ENCODE measurements at places on chromosomes 1 and 21.

DNA sequence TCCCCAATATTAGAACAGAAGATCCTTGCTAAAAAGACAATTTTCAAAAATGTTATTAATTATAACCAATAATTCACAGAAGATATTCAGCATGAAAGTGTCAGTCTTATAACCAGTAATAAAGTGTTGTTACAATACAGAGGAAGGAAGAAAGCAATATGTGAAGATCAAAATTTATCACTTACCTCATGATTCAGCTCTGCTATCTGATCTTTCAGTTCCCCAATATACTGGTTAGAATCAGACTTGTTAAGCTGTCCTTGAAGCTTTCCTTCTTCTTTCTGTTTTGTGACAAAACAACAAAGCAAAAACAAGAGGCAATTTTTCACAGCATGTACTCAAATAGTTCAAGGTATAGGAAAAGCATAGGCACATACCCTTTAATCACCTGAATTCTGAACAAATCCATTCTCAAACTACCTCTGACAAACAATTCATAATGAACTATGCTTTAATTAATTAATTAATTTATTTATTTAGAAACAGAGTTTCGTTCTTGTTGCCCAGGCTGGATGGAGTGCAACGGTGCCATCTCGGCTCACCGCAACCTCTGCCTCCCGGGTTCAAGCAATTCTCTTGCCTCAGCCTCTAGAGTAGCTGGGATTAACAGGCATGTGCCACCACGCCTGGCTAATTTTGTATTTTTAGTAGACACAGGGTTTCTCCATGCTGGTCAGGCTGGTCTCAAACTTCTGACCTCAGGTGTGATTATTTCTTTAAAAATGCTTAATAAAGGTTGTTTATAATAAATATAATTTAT, 76.9 kb upstream of the GFI1 start:
- no peak for DNase-seq

DNA sequence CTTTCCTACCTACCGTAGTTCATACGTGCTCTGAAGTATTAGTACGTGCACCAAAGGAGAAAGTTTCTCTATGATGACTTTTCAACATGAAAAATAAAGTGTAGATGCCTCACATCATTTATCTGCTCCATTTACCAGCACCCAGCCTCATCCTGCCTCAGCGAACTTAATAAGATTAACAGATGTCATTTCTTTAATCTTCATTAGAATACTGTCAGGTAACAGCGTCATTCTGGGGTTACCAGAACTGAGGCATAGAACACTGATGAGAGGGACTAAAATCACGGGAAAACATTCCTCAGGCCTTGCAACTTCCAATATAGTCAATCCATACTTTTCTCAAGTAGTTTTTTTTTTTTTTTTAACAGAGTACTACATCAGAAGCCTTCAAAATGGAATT, 43.2 kb upstream of the DISC1 start:
- no peak for DNase-seq

DNA sequence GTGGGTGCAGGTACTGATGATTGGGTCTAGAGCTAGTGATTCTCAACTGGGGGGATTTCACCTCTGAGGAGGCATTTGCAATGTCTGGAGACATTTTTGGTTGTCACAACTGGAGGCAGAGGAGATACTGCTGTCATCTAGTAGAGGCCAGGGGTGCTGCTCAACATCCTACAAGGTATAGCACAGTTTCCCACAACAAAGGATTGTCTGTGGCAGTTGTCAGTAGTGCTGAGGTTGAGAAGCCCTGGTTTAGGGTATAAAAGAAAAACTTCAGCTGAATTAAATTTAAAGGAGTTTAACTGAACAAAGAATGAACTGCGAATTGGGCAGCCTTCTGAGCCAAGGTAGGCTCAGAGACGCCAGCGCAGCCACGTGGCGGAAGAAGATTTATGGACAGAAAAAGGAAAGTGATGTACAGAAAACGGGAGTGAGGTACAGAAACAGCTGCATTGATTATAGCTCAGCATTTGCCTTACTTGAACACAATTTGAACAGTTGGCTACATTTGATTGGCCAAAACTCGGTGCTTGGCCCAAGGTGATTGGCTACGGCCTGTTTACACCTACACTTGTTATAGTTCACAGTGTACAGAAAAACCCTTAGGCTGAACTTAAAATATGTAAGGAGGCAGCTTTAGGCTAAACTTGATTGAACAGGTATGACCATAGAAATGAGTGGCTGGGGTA, 40.4 kb downstream of the MPZL1 start:
- DNase-seq = no peak

GRCh38 chr1:53811414-53811851, 26.7 kb downstream of the NDC1 start:
- DNase-seq = no peak

- no peak for DNase-seq
These were observed 19.5 kb upstream of the ARHGEF10L start for GRCh38 chr1:17520041-17520440.

GRCh38 chr1:95095833-95096217, 21.3 kb upstream of the TLCD4 start:
- DNase-seq = no peak

DNA sequence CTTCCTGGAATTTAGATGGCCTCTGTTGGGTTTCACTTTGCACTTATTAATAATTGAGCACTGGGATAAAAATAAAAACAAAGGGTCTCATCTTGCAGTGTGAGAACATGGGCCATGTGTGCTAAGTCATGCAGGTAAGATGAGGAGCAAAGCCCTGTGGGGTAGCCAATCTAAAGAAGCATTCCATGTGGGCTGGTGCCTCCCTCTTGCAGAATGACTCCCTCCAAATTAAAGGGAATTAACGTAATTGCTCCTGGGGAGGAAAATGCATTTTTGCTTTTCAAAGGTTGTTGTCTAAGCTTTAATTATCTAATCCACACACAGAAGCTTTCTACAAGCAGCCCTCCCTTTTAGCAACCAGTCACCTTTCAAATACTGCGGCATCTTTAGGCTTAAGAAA, 69.8 kb downstream of the CDC14A start:
- DNase-seq = no peak

DNA sequence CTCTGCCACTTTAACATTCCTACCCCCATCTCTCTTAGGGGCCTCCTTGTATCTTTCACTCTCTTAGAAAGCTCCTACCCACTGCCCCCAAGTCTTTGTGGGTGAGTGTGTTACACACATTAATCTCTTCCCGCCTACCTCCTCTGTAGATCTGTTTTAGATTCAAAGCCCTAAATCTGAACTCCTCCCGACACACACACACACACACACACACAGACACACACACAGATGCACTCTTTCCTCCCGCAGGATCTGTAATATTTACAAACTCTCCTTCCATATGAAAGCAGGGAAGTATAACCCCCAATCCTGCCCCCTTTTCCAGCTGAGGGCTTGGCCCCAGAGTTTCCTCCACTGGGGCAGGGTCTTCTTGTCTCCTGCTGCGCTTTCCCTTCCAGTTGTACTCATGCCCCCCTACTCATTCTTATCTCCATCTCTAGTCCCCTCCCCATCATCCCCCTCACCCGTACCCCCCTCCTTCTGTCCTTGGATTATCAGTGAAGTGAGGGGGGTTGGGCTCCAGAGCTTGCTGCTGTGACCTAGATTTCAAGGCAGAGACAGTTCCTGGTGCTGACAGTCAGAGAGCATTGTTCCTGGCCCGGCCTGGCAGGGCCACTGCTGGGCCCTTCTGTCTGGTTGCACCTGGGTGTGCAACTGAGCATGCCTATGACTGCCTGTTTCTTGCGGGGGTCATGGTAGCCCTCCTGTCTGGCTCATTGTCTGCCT, 4.3 kb downstream of the PEA15 start:
- DNase-seq = no peak

DNA sequence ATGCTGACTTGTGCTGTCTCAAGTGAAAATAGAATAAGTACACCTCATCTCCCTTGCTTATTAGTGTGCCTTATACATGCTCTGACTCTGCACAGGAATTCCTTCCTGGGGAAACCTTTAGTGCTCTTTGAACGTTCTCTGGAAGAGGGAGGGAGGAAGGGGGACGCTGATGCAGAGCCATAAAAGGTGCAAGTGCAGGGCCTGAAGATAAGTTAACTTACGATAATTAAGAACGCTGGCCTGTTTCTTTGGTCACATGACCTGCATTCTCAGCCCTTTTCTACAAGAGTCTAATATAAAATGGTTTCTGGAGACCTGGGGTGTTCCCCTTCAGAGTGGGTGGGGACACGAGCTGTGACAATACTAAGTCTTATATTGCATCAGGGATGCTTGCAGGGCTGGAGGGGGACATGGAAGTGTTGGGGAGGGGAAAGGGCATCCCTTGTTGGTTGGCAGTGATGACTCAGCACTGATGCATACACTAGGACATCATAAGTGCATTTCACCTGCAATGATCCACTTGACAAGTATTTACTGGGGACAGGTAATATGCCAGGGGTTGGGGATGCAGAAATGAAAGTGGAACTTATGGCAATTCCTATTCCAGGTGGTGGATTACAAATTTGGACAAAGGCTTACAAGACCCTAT, 26.3 kb upstream of the KIAA0040 start:
- DNase-seq = no peak

- DNase-seq = no peak
These were observed 147.9 kb downstream of the LRRC40 start for GRCh38 chr1:70057500-70057899.

DNA sequence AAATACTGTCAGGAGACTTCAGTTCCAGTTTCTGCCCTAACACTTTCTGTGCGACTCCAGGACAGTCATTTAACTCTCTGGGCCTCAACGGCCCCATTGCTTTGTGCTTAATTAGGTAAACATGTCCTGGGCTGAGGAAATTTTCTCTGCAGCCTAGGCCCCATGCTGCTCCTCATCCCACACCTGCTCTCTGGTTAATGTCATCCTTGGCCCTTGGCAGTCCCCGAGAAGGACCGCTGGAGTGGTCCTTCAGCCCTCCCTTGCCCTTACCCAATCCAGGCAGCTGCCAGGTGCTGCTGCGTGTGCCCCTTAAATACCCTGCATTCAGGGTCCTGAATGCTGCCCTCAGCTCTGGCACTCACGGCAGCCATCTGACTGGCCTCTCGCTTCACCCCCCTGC, 18.7 kb downstream of the UBL4B start:
- no peak for DNase-seq

GRCh38 chr1:201282931-201283829, at the start of gene PKP1:
PKP1 (plus strand) TSS chr1:201283506; CDS start chr1:201283703, 197 bp downstream.
- DNase-seq = no peak

GRCh38 chr1:38062361-38063288, 16.0 kb upstream of the POU3F1 start:
- no peak for DNase-seq

GRCh38 chr1:171279678-171280077, 31.4 kb downstream of the FMO1 start:
- DNase-seq = no peak

DNA sequence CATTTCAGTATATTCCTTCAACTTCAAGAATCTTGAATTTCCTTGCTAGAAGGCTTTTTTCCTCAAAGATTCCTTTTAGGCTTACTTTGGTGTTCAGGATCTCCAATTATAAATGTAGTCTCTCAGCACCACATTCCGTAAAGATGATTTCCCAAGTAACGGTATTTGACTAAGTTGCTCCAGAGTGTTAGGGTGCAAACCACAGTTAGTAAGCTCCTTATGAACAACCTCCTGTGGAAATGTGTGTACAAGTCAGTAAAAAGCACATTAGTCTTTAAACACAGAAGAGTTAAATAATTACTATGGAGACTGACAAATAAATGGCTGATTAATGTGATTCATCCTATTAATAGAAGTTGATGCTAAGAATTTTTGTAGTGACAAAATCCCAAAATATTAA, 10.3 kb downstream of the DONSON start:
- DNase-seq = no peak

- DNase-seq = no peak
These were observed 525.3 kb downstream of the KIF26B start for GRCh38 chr1:245679821-245680780.

GRCh38 chr1:17112076-17112475, 7.2 kb downstream of the PADI2 start:
- DNase-seq = no peak

- DNase-seq = peak; percentile 83
These were observed 34.9 kb downstream of the ECE1 start for GRCh38 chr1:21255284-21255942.

DNA sequence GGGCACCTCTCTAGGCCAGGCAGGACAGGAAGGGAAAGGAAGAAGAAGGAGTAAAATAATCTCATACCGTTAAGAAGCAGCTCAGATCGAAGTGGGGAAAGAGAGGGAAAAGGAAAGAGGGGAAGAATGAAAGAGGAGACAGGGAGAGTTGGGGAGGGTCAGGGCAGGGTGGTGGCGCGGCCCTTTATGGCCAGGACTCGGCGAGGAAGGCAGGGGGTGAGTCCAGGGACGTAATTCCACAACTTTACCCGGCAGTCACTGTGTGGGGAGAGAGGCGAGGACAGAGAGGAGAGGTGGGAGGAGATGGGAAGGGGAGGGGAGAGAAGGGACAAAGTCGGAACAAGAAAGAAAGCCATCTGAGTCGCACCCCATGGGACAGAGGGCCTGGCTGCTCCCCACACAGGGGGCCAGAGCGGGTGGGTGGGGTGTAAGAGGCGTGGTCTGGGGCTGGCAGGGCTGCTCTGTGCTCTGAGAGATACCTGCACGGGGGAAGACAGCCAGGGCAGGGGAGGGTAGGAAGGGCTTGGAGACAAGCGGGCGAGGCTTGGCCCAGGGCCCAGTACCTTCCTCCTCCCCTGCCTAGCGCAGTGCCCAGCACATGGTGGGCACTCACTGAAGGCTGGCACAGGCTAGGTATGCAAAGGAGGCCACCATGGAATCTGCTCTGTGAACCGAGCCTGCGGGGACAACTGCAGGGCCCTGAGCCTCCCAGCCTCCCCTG, 49.4 kb downstream of the KIF21B start:
- no peak for DNase-seq

- no peak for DNase-seq
These were observed 20.2 kb downstream of the COQ8A start for GRCh38 chr1:226960256-226960655.

GRCh38 chr1:228811712-228812305, 76.5 kb downstream of the RHOU start:
- no peak for DNase-seq

DNA sequence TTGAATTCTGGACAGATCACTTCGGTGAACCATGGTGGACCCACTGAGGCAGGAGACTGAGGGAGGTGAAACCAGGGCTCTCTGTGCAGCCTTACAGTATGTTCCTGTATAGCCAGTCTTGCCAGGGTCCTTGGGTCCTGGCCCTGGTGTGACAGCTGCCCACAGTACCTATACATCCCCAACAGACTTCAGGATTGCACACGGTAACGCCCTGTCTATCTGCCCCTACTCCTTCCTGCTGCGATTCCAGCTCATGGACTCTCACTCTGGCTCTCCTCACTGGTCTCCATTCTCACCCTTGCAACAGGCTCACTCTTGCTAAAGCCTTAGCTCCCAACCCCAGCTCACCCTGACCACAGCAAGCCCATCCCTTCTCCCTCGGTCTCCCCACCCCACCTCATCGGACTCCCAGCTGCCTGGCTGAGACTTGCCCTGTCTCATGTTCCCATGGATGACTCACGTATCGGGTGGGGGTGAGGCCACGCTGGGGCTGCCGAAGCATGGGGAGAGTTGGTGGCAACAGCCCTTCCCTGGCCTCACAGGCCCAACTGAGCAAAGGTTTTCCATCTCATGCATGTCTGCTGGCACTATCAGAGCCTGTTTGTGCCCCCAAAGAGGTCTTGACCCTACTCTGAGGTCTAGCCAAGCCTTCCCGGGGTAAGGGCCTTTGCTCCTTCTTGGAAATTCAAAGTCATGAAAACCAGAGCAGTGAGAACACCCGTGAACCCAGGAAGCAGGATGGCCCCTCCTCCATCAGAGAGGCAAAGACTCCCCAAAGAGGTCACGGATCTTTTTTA, 7.1 kb downstream of the PHLDA3 start:
- DNase-seq = no peak

GRCh38 chr1:25134801-25135461, 97.4 kb downstream of the SYF2 start:
- no peak for DNase-seq

Measured in effector CD4-positive, alpha-beta T cell (primary cell).